ENCODE measurements at places on chromosomes 11 and 22. TPM values are rescaled to one million over a fixed set of nuclear protein-coding genes. Genes with fewer than 3 reads are reported as not detected.

VWCE gene
- 3.3 TPM for total RNA-seq

MUC6 gene
- not detected for total RNA-seq

DNA sequence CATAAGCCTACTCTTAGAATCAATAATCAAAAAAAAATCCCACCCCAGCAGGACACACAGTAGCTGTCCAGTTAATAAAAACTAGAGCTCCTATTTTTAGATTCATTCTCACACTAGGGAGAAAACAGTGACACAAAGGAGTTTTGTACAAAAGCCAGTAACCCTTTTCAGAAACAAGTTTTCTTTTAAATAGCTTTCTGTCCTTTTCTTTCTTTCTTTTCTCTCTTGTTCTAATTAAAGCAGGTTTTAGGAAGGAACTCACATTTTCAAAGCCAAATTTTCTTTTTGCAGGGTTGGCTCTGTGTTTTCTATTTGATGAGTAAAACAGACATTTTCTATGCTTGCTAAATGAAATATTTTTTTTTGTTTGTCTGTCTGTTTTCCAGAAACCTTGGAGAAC, 1390.7 kb downstream of the FAM181B start:
- no peak for DNase-seq

APOBEC3C gene
- 103 TPM for total RNA-seq

DNA sequence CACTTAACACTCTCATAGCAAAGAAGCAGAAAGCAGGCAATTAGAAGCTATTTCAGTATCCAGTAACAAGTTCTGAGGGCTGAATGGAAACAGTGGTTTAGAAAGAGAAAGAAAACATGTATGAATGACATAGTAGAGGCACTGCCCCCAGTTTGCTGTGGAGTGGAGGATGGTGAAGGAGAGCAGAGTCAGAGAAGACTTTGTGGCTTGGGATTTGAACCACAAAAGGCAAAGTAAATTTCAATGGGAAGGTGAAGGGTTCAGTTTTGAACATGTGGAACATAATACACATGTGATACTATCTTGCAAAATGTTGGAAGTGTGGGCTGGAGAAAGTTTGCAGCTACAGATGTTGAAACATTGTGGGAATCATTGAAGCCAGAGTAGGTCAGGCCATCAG, 81.4 kb downstream of the SNX19 start:
- no peak for DNase-seq

- no peak for DNase-seq
These were observed 21.3 kb downstream of the ZBTB16 start for GRCh38 chr11:114080769-114081168.

OR4D5 gene
- not detected for total RNA-seq

Data from natural killer cell treated with Interleukin-12 subunit alpha and Interleukin-12 subunit beta and Interleukin-15 and Interleukin-18, amount 100 ng/mL, for 72 hours (primary cell).